ENCODE measurements at places on chromosomes 12 and 14.

DNA sequence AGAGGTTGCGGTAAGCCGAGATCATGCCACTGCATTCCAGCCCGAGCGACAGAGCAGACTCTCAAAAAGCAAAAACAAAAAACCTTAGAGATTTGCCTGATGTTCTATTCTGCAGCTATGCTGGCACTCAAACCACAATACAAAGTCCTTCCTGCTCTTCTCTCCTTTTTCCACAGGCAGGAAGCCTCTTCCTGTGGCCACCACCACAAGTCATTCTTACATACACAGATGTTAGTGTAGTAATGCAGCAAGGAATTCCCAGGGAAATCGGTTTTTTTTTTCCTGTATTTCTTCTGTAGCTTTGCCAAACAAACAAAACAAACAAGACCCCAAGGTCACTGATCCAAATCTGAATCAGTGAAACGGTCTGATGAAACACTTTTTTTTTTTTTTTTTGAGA is 104.3 kb downstream of the FIGNL2 start:
- DNase-seq: no peak

DNA sequence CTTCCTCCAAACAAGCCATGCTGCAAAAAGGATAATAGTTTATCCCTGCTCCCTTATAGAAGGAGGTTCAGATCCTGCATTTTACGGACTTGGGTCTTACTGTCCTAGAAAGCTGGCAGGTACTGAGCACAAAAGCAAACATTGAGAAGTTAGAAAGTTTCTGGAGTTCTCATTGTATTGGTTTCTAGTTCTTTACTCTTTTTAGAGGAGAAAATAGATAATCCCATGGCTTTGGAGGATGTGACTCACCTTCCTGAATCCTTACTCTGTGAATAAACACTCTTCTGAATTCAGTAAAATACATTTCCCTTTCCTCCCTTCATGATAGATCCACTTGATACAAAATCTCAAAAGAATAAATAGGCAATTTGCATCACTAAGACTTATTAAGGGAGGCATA is 188.9 kb downstream of the NPAS3 start:
- DNase-seq: no peak

DNA sequence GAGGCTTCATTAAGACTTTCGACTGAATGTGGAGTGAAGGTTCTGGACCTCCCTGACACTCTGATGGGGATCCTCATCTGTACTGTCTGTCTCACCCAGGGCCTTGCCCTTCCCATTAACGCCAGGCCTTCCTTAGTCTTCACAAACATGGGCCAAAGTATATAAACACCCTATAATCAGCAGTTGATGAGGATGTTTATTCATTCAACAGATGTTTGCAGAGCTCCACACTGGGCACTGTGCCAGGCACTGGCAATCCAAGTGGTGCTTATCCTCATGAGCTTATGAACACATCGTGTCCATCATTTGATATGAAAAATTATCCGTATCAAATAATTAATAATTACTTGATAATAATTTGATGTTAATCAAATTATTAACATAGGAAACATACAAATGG is 454.4 kb downstream of the FUT8 start:
- DNase-seq: no peak

- DNase-seq: no peak
These were observed 22.4 kb downstream of the ARG2 start for GRCh38 chr14:67641902-67642749.

- DNase-seq: no peak
These were observed 13.1 kb upstream of the GPR132 start for GRCh38 chr14:105078294-105078693.

GRCh38 chr14:75709207-75709812 is 48.3 kb downstream of the TTLL5 start:
- DNase-seq: peak; percentile 52

GRCh38 chr14:61561657-61562276 is 133.5 kb upstream of the HIF1A start:
- no peak for DNase-seq

DNA sequence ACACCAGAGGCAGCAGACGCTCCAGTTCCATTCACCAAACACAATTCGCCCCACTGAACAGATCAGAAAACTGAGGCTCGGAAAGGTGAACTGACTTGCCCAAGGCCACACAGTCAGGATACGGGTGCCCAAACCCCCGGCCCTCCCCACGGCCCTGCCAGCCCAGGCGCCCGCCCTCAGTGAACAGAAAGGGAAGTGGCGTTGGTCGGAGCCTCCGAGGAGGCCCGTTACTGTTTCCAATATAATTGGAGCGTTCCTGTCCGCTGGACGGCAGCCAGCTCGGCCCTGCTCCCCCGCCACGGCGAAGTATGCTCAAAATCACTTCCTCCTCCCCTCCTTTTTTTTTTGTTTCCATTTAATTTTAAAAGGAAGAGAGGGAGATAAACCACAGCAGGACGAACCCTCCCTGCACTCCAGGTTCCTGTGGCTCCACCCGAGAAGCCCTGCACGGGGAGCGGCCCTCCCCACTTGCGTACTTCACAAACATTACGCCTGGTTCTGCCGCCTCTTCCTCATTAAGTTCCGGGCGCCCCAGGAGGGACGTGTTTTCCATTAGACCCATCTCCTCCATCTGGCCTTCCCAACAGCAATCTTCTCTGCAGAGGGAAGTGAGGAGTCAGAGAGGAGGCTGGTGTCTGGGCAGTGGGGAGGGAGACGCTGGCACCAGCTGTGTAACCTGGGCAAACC is 61.1 kb downstream of the NCOR2 start:
- no peak for DNase-seq

- no peak for DNase-seq
These were observed 112.6 kb downstream of the ADGRD1 start for GRCh38 chr12:131066207-131066885.

DNA sequence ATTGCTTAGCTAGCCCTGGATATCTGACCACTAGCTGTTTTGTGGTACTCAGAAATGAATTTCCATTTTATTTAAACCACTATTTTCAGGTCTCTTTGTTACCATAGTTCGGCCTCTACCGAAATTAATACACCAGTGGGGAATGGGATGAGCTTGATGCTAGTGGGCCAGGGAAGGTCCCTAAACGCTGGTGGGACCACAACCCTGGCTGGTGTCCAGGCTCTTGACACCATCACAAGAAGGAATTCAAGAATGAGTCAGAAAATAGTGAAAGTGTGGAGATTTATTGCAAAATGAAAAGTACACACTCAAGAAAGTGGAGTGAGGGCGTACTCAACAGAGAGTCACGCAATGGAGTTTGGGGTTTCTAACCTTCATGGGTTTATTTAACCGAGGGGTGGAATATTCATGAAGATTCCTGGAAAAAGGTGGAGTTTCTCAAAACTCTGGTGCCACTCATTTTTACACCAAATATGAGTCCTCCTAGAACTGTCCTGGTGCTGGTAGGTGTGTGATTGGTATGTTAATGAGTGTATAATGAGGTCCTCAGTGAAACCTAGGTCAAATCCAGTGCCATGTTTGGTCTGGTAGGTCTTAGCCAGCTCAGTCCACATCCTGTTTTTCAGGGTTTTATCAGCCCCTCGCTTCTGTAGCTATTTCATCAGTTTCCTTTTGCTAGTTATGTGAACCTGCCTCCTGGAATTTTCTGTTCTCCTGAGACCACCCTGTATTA is 38.9 kb upstream of the LRP6 start:
- DNase-seq: no peak

- DNase-seq: peak; percentile 61
These were observed 589.3 kb upstream of the TMEM132C start for GRCh38 chr12:127677537-127678131.

DNA sequence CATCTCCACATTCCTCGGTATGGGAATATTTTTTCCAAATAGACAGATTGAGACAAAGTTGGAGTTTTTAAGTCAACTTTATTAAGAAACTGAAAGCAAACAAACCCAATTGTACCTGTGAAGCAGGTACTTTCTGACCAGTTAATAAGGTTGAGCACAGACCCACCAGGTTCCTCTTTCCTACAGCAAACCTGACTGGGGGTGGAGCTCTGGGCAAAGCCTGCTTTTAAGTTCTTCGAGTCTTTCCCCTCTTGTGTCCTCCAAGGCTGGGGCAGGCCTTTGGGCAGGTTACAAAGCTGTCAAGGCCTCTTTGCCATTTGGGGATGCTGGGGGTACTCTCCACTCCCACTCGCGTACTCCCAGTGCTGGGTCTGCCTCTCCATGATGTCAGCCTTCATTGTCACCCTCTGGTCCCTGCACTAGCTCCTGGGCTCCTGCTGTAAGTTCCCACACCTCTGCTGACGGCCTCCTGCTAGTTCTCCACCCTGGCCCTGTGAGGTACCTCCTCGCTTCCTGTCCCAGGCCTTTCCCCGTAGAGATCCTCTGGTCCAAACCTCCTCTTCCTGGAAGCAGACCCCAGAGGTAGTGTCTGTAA is 3.2 kb downstream of the KCNH3 start:
- no peak for DNase-seq

DNA sequence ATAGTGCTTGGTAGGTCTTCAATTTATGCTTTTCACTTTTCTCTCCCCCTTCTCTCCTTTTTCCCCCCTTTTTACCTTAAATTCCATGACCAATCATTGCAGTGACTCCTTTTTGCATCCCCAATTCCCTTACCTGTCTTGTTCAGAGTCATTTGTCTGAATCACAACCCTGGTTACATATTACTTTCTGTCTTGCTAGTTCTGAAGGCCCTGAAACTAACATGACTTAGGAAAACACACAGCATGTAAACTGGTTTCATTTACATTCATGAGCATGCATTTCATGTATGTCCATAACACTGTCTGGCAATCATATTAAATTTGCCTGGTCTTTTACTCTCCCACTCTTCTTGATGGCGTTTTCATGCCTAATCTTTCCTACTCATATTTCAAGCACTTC is 20.3 kb upstream of the FOXG1 start:
- DNase-seq: no peak

All from NCI-H1048 (cell line).